ENCODE measurements at places on chromosomes 16 and 17. TPM values are rescaled to one million over a fixed set of nuclear protein-coding genes. Genes with fewer than 3 reads are reported as not detected.
A peak's percentile ranks its signal among the peaks of the same experiment; 100 is the strongest.

GRCh38 chr16:229731-230281, 557 bp upstream of the LUC7L start:
- DNase-seq: no peak

DNA sequence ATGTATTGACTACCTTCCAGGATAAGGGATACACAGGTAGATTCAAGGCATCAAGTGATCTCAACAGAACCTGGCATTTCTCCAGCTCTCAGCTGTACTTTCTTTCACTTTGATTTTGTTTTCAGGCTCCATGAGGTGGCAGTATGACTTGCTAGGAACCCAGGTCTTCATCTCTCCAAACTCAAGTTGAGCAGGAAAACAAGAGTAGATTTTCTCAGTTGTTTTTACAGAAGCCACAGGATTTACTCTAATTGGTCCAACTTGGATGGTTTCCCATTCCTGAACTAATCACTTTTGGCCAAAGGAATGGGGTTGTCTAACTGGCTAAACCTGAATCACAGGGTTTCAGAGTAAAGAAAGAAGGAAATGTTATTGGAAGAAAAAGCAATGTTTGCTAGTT, 146.6 kb downstream of the TRIM37 start:
- DNase-seq: no peak

MARCHF10 gene
- total RNA-seq: not detected

GFOD2 gene
- total RNA-seq: 34.3 TPM

DNA sequence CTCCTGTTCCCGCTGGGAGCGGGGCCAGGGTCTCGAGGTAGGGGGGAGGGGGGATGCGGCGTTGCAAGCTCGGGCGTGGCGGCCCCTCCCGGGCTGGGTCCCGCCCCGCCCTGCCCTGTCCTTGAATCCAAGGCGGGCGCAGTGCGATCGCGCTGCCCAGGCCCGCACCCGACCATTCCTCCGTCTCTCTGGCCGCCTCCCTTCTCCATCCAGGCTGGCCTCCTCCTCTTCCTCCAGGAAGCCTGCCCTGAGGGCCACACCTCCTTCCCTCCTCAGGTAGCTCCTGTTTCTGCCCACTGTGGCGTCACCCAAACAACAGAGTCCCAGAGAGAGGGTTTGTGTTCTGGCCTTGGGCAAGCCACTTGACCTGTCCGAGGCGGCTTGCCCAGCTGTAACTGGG, 43.0 kb upstream of the TAC4 start:
- DNase-seq: no peak

DNA sequence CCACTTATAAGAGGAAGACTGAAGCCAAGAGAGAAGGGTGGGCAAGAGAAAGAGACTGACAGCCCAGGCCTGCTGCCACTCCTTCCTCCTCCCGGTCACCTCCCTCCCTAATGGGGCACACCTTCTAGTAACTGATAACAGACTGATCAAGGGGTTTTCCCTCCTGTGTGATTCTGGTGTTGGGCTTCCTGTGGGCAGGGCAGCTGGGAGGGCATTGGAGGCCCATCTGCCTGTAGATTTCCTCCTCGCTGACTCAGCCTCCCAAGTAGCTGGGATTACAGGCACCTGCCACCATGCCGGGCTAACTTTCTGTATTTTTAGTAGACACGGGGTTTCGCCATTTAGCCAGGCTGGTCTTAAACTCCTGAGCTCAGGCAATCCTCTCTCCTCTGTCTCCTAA, 16.2 kb downstream of the CA4 start:
- DNase-seq: no peak

GRCh38 chr17:40026816-40027613, 11.8 kb downstream of the CSF3 start:
- peak; percentile 84 for DNase-seq

GRCh38 chr16:11605891-11606290, 19.2 kb upstream of the LITAF start:
- no peak for DNase-seq

GRCh38 chr17:56096026-56096810, 57.1 kb upstream of the ANKFN1 start:
- DNase-seq: no peak

DNA sequence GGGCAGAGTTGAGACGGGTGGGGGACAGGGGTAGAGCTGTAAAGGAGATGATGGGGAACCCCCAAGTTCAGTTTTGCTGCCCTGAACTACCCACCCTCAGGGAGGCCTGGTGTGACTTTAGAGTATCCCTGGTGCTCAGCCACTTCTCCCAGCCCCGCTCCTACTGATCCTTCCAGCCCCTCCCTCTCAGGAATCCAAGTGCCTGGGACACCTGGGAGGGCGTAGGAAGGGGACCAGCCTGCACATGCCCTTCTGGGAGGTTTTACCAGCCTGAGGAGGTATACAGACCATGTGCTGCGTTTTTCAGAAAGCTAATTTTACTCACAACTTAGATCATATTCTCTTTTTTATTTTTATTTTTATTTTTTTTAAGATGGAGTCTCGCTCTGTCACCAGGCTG, 4.1 kb downstream of the ST6GALNAC2 start:
- DNase-seq: no peak

CCP110 gene
- total RNA-seq: 14.7 TPM

- no peak for DNase-seq
These were observed 1.1 kb downstream of the NOXO1 start for GRCh38 chr16:1980030-1980769.

GRCh38 chr17:38341035-38341721, 2.6 kb downstream of the GPR179 start:
- DNase-seq: no peak

NT5C3B gene
- total RNA-seq: 46.0 TPM

DNA sequence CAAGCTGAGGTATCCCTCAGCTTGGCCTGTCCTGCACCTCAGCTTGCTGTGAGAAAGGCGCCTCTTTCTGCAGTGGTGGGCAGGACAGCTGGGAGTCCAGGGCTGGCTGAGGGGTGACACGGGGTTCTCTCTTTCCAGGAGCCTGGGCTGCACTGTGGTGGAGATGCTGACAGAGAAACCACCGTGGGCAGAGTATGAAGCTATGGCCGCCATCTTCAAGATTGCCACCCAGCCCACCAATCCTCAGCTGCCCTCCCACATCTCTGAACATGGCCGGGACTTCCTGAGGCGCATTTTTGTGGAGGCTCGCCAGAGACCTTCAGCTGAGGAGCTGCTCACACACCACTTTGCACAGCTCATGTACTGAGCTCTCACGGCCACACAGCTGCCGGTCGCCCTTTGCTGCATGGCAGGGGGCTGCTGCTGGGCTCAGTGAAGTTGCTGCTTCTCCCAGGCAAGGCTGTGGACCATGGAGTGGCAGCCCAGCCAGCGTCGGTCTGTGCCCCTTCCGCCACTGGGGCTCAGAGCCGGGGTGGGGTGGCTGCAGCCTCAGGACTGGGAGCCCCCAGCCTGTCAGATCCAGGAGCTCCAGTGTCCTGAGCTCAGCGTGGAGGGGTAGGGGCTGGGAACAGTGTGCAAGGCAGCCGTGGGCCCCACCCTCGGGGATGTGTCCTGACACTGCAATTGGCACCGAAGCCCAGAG, 6.4 kb downstream of the LIMD2 start:
- DNase-seq: no peak

DNA sequence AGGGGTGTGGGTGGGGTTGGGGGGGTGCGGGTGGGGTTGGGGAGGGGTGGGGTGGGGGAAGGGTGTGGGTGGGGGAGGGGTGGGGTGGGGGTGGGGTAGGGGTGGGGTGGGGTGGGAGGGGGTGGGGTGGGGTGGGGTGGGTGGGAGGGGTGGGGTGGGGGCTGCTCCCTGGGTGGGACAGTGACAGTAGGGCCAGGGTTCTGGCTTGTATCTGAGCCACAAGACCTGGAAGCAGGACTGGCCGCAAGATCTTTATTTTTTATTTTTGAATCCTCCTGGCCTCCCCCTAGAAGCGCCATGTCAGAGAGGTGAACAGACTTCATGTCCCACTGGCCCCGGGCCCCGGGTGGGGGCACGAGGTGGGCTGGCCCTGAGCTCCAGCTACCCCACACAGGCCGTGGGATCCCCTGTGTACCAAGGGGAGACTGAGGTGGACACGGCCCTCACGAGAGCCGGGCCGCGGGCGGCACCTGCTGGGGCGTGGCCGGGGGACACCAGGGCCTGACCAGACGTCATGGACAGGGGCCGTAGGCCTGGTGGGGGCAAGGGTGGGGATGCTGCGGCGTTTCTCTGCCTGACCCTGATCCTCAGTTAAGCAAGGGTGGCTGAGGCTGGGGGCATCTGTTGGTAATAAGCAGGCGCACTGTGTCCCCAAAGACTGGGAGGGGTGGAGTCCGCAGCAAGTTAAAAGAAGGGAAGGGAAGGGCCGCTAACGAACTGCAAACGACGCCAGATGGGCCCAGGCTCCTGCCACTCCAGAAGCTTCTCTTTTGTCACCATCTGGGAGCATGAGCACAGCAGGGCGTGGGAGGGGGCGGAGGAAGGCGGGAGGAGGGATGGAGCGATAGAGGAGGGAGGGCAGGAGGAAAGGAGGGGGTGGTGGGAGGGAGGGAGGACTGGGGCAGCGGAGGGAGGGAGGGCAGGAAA, 22.3 kb upstream of the PABPN1L start:
- DNase-seq: no peak

DNA sequence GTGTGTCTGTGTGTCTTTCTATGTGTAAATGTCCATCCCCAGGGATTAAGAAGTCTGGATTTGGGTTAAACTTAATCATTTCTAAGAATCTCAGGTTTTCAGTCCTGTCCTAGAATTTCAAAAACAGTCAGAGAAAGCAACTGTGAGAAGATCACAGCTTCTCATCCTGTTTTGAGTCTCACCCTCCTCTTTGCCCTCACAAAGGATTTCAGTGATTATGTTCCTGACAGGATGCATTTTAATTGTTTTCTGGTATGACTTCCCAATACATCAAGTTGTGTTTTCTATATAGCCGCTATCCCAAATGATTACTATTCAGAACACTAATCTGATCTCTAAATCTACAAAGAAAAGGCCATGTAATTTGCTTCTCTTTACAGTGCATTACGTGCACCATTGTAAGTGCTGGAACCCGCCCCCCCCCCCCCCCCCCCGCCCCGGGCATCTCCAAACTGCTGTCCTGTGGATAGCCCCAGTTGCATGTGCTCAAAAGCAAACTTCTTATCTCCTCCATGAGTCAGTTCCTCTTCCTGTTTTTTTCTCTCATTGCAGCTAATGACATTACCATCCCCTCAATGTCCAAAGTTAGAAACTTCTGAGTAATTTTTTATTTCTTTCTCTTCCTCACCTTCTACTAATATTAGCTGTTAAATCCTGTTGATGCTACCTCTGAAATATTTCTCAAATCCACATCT, 73.9 kb downstream of the CDH13 start:
- no peak for DNase-seq

GRCh38 chr16:35745191-35745590, 2285.8 kb downstream of the TP53TG3F start:
- no peak for DNase-seq

GRCh38 chr16:81502396-81503070, 57.9 kb downstream of the CMIP start:
- DNase-seq: no peak

- DNase-seq: no peak
These were observed 343.8 kb downstream of the SNX29 start for GRCh38 chr16:12320298-12320706.

KRT27 gene
- not detected for total RNA-seq

DNA sequence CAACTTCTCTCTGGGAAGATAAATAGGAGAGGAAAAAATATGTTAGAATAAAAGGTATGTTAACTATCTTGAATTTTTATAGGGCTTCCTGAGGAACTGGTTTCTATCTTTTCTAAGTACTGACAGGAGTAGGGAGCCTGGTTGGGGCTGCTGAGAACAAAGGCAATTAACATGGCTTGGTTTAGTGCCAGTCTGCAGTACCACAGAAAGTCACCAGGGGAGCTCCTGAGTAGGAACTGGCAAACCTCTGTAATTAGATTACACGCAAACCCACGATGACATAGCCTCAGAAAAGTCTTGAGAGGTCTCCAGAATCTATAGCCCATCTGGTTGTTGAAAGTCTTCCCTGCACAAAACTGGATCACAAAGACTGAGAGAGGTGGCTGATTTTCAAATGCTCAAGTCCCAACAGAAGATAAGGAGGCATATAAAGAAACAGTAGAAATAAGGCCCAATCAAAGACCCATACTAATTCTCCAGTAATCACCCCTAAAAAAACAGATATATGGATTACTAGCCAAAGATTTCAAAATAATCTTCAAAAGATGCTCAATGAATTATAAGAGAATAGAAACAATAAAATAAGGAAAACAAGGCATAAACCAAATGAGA, 11.7 kb upstream of the CNTNAP4 start:
- DNase-seq: no peak

HSPB9 gene
- total RNA-seq: not detected

DRC7 gene
- total RNA-seq: 0.69 TPM

GRCh38 chr17:56030009-56030624, 123.2 kb upstream of the ANKFN1 start:
- no peak for DNase-seq

DNA sequence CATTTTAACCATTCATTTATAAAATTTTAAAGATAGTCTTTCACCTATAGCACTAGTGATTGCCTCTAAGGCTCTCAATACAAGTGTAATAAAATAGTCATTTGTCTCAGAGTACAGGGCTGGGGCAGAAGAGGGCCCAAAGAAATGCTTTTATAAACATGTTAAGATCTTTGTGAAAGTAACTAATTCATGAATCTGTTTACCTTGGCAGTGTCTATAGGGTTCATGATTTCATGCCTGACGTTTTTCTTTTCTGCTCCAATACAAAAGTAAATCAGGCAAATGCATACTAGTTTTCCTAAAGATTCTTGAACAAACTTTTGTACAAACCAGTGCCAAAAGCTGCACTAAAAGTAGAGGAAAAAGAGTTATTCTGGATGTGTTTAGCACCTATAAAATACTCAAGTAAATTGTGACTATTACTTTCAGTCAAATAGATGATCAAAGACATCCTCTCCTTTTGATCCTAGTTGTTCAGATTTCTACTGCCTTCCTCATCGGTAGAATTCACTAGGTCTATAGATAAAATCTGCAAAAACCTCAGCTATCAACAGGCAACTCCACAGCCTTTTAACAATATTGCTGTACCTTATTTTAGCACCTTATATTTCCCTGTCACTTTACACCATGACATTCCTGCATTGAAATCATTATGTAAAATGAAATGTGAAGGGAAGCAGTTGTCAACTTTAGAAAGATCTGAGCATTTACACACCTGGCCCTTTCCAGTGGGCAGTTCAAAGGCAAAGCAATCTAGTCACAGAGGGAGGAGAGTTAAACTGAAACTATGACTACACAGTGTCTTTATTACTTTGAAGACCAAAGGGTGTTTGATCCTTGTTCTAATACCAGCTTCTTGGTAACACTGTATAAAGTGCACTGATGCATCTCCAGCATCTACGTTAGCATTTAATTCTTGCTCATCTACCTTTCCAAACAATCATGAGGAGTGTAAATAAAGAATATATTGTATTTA, 100.0 kb upstream of the MED13 start:
- DNase-seq: no peak

DNA sequence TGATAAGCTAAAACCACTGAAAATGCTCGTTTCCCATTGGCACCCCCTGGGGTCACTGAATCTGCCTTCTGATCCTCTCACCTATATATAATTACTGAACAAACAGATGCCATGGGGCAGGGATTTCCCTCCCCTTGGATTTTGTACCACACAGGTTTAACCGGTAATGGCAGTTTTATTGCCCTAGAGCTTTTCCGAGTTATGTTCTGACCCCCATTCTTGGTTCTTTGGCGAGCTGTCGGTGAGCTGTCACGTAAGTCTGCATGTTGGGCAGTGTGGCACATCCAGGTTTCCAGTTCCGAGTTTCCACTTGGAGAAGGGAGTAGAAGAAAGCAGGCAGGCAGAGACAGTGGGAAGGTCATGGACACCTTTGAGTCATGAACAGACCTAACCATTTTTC, 7.1 kb downstream of the TMEM97 start:
- DNase-seq: peak; percentile 39

- no peak for DNase-seq
These were observed 26.7 kb downstream of the SMIM36 start for GRCh38 chr17:55484575-55484974.
